AG09309 (cell line): ENCODE measurements at places on chromosomes 5 and 9.
A peak's percentile ranks its signal among the peaks of the same experiment; 100 is the strongest.

- DNase-seq, result no peak
Measured at GRCh38 chr5:169756071-169756765, 119.1 kb downstream of the DOCK2 start.

- no peak for DNase-seq
Measured at GRCh38 chr9:8778356-8778755, 978.8 kb upstream of the DMAC1 start.

DNA sequence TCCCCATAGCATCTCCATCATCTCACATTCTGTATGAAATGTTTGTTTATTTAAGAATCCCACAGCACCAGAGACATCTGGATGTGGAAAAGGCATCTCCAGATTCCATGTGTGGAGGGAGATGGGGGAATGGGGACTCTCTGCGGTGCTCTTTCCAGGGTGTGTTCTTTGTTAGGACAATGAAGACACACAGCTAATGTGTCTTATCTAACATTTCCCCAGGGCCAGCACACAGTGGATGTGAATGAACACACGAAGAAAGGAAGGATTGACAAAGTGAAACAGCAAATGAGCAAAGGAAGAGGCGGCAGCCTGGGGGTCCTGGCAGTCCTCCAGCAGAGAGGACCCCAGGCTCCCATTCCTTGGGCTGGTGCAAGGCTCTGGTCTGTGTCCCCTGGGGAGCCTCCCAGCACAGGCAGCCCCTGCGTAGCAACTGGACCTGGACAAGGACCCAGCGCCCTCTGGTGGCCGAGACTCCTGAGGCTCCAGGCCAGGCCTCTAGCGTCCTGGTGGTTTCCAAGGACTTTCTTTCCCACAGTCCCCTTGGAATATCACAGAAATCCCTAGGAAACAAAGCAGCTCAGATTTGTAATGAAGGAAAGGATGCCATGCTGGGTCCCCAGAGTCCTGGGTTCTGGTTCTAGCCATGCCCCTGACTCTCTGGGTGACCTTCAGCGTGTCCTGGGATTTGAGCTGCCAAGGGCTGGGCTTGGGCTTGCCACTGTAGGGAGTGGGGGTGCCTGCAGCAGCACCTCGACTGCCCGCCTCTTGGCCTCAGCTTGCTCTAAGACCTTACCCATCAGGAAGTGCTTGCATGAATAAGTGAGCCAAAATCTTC, 3.5 kb upstream of the PDLIM7 start:
- no peak for DNase-seq

DNA sequence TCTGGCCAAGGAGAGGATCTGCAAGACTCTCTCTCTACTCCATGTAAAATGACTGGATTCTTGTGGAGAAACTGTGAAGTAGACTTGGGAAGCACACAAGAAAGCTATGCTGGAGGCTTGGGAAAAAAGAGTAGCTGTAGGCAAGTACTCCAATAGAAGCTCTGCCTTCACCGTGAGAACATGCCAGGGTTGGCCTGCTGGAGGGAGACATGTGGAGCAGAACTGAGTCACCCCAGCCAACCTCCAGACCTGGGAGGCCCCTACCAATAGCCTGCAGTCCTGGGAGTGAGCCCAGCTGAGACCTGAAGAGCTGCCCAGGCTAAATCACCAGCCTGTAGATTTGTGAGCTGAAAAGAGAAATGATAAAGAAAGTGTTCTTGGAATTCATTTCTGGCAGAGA, 66.6 kb downstream of the DEPDC1B start:
- peak; percentile 75 for DNase-seq

DNA sequence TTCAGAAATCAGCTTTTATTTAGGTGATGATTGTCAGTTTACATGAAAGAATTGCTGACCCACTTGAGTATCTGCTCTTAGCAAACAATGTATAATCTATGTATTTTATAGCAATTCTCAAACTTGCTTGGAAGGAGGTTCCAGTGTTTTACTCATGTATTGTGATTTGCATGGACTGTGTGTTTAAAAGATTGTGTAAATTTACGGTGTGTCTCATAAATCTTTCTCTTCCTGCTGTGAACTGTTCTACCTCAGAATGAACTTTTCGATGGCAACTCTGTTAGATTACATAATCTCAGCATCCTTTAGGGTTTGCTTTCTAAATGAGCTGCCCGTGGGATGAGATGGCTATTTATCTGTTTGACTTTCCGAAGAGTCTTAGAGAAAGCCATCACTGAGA, 122.5 kb downstream of the MEF2C start:
- no peak for DNase-seq

DNA sequence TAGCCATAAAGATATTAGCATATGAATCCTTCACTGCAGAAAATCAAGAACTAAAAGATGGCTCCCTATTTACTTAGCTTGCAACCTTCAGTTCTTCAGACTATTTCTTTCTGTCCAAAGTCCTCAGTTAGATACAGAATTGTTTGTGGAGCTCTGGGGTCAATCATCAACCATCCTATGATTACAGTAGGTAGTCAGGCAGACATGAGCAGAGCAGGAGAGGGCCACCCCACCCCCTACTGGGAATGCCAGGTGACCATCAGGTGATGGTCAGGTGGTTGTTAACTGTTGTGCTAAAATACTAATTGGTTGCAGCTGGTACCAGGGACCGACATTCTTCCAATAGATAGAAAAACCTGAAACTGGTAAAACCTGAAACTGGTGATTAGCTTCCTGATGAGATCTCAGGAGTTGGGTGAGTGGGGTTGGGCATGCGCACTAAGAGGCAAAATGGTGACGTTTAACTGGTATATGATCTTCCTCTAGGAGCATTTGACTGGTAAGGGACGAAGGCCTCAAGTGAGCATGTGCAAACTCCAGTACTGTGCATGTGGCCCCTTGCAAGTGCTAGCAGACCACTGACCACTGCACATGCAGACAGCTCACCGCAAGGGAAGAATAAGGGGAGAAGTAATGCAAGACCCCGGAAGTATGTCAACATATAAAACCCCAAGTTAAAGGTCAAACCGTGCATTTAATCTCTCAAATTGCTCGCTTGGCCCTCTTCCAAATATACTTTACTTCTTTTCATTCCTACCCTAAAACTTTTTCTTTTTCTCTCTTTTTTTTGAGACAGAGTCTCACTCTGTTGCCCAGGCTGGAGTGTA, 13.6 kb downstream of the C9orf57 start:
- DNase-seq, result no peak
